ENCODE measurements at places on chromosomes 3 and 15.

GRCh38 chr3:46492890-46493547 lies 4.8 kb upstream of the RTP3 start:
- DNase-seq: no peak
- no peaks in the 10 kb centered on the region for H3K36me3 ChIP-seq
- peaks cover 5% of the 10 kb centered on the region for H3K4me1 ChIP-seq
- no peaks in the 10 kb centered on the region for H3K27me3 ChIP-seq

DNA sequence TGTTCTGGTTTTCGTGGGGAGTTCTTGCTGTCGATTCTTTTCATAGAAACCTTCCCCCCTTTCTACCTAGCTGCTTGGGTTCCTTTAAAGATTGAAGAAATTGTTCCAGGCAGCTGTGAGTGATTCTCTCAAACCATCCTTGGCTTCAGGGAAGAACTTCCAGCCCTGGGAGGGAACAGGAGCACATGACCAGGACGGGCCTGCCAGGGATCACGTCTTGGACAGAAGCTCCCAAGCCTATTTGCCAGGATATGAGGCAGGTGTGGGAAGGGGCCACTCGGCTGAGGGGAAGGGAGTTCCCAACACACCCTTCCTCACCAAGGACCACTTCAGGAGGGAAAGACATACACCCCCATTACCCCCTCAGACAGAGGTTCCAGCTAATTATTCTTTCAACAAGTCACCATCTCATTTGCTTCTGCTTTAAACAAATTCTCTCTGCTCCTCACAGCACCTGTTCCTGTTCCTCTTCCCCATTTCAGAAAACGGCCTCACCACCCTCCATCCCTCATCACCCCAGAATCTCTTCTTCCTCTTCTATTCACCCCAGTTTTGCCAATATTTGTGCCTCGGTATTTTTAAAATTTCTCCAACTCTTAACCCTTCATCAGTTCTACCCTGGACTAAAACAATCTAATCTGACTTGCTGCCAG lies 62.5 kb downstream of the WHAMM start:
- no peaks in the 10 kb centered on the region for H3K36me3 ChIP-seq
- no peaks in the 10 kb centered on the region for H3K4me1 ChIP-seq
- no peak overlapping the region for H3K4me3 ChIP-seq
- DNase-seq: no peak
- H3K27me3 ChIP-seq: no peaks in the 10 kb centered on the region

- H3K27me3 ChIP-seq: no peaks in the 10 kb centered on the region
- no peak overlapping the region for H3K27ac ChIP-seq
- H3K4me3 ChIP-seq: no peak overlapping the region
- H3K36me3 ChIP-seq: no peaks in the 10 kb centered on the region
- DNase-seq: no peak
Measured at GRCh38 chr3:185176750-185177359, 24.0 kb upstream of the C3orf70 start.

DNA sequence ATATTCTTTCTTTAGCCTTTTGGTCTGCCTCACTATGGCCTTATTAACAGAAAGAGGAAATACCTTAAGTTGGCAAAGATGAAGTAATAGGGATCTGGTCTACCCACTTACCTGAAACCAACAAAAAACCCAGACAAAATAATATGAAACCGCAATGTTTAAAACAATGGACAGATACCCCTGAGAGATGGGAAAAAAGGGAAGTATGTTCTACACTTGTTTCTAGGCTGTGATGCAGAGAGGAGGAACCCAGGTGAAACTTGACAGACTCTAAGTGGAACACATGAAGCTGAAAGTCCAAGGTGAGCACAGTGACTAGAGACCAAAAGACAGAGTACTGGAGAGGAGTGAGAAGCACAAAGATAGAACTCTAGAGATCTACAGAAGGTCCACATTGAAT lies 78.4 kb downstream of the NR2E3 start:
- no peak overlapping the region for H3K27ac ChIP-seq
- H3K4me3 ChIP-seq: no peak overlapping the region
- peaks cover 35% of the 10 kb centered on the region for H3K36me3 ChIP-seq
- DNase-seq: no peak

Data from upper lobe of left lung (tissue), 6 donors.